Activated CD4-positive, alpha-beta memory T cell treated with anti-CD3 and anti-CD28 coated beads for 36 hours (primary cell): ENCODE measurements at places on chromosomes 6 and 20. TPM values are rescaled to one million over a fixed set of nuclear protein-coding genes. Genes with fewer than 3 reads are reported as not detected.

The PTGIS gene
- total RNA-seq = 1.8 TPM

The ASIP gene
- not detected for total RNA-seq

The CDH26 gene
- 1.6 TPM for total RNA-seq

The OSER1 gene
- 23.4 TPM for total RNA-seq

The CST1 gene
- not detected for total RNA-seq

The BAG2 gene
- total RNA-seq = 6.8 TPM

The HINT3 gene
- 9.6 TPM for total RNA-seq

The MYBL2 gene
- total RNA-seq = 81.3 TPM

The FBXL4 gene
- 13.8 TPM for total RNA-seq

The WFDC2 gene
- total RNA-seq = 0.92 TPM

The GSTA1 gene
- not detected for total RNA-seq

The RAET1G gene
- not detected for total RNA-seq

The ADGRF4 gene
- total RNA-seq = not detected

The MLIP gene
- not detected for total RNA-seq

The RAET1E gene
- not detected for total RNA-seq

The ENPP1 gene
- total RNA-seq = 1.4 TPM

The BTN1A1 gene
- total RNA-seq = not detected

The PRICKLE4 gene
- total RNA-seq = 0.71 TPM

The TRIM10 gene
- total RNA-seq = 0.36 TPM

The C20orf173 gene
- total RNA-seq = not detected

The IL20RA gene
- total RNA-seq = not detected
